ENCODE measurements at places on chromosomes 12 and 14. TPM values are rescaled to one million over a fixed set of nuclear protein-coding genes. Genes with fewer than 3 reads are reported as not detected.

DNA sequence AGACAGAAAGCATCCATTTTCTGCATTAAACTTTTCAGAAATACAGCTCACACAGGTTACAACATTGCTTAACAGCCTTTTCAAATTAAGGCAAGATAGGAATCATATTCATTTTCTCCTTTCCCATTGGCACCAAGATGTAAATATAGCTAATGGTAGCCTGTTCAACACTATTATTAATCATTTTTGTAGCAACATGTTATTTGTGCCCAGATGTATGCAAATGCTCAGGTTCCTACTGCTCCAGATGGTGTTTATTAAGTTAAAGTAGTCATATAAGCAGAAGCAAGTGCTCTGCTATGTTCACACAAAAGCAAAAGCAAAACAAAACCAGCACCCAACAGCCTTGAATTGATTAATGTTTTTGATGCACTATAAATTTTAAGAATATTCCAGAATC, 1110.6 kb downstream of the SLC6A15 start:
- no peak overlapping the region for H3K4me3 ChIP-seq
- H3K27me3 ChIP-seq, result no peaks in the 10 kb centered on the region
- no peaks in the 10 kb centered on the region for H3K36me3 ChIP-seq
- H3K27ac ChIP-seq, result no peak overlapping the region
- H3K4me1 ChIP-seq, result no peaks in the 10 kb centered on the region
- DNase-seq, result no peak

DNA sequence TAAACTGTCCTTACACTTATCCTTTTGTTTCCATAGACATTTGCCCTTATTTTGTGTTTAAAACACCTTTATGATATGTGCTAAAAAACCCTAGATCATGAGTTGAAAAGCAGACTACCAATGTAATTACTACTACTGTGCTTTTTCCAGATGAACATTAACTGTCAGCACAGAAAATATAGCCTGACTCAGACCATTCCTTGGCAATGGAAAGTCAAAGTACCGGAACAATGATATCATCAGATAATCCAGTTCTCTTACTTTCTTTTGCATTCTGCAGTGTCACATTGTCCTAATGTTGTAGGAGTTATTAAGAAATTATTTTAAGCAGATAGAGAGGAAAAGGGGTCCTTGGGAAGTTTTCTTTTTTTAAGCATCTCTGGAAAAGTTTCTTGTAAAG, 1189.0 kb upstream of the FLRT2 start:
- no peaks in the 10 kb centered on the region for H3K36me3 ChIP-seq
- no peaks in the 10 kb centered on the region for H3K27me3 ChIP-seq
- no peak for DNase-seq
- H3K4me1 ChIP-seq, result no peaks in the 10 kb centered on the region
- H3K27ac ChIP-seq, result no peak overlapping the region

- no peak for DNase-seq
- no peak overlapping the region for H3K4me3 ChIP-seq
- no peaks in the 10 kb centered on the region for H3K36me3 ChIP-seq
- H3K27ac ChIP-seq, result no peak overlapping the region
Observed at GRCh38 chr12:70883855-70884254, 36.7 kb downstream of the PTPRR start.

GPR132 gene
- total RNA-seq, result 2.0 TPM

TMEM121 gene
- total RNA-seq, result 7.5 TPM

- no peaks in the 10 kb centered on the region for H3K4me1 ChIP-seq
- H3K36me3 ChIP-seq, result no peaks in the 10 kb centered on the region
- no peaks in the 10 kb centered on the region for H3K27me3 ChIP-seq
- H3K27ac ChIP-seq, result no peak overlapping the region
Observed at GRCh38 chr12:122949405-122949804, 16.9 kb downstream of the ABCB9 start.

FOXN4 gene
- total RNA-seq, result not detected

DNA sequence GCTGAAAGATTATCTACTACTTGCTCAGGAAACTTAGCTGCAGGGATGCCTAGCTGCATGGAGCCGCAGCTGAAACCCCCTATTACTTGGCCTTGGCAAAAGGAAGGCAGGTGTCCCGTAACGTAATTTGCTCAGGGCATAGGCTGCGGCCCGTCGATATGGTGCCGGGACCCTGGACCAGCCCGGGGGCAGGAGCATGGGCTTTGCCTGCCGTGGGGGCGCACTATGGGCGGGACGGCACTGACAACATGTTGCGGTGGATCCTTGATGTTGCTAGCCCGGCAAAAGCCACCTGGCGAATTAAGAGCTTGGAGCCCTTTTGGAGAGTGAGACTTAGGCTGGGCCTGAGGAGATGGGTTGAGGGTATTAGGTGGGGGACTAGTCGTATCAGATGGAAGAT, 1551.2 kb downstream of the AACS start:
- H3K27ac ChIP-seq, result no peak overlapping the region
- no peak for DNase-seq
- H3K4me3 ChIP-seq, result no peak overlapping the region
- H3K36me3 ChIP-seq, result no peaks in the 10 kb centered on the region
- no peaks in the 10 kb centered on the region for H3K4me1 ChIP-seq

MYF5 gene
- not detected for total RNA-seq

- H3K27me3 ChIP-seq, result no peaks in the 10 kb centered on the region
- no peaks in the 10 kb centered on the region for H3K36me3 ChIP-seq
- peak; percentile 73 for DNase-seq
- no peak overlapping the region for H3K4me3 ChIP-seq
Observed at GRCh38 chr14:92973261-92973797, 50.4 kb downstream of the CHGA start.

DNA sequence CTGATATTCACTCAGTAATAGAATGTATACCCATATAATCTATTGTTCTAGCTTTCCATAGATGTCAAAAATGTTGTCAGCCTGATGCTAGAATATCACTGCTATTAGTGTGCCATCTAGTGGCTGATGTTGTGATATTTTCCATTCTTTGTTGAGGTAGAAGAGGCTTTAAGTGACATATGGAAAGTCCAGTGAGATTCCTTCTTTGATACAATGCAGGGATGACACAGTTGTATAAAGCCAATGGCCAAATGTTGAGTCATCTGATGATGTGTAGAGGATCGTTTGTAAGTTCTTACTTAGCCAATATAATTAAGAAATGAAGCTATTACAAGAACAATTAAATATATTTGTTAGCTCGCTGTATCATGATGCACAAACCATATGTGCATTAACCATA, 58.1 kb upstream of the PCED1B start:
- no peak overlapping the region for H3K27ac ChIP-seq
- DNase-seq, result no peak
- H3K4me1 ChIP-seq, result no peaks in the 10 kb centered on the region
- H3K36me3 ChIP-seq, result no peaks in the 10 kb centered on the region
- H3K27me3 ChIP-seq, result no peaks in the 10 kb centered on the region
- H3K4me3 ChIP-seq, result no peak overlapping the region

DNA sequence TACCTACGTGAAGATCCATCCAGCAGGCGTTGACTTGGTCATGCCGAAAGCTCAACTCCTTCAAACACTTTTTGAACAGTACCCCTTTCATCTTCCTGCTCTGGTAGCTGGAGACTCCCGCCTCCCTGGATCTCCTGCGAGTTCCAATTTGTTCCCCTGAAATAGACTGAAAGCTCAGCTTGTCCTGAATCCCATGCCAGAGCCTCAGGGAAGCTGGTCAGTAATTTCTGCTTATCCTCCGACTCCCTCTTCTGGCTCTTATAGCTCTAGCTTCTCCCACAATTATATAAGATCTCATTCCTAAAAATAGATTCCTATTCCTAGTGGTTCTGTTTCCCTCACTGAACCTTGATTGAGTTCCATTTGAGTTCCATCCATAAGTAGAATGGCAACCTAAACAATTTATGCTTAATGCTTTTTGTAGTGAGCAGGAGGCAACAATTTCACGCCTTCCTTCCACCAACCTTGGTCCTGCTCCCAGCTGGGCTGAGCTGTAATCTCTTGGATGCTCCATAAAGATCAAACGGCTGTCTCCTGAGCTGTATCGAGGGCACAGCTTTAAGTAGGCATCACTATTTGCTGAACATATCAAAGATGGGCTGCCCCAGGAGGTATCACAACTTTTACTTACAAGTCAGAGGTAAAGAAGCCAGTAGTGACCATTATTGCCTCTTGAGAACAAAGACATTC, 8.0 kb upstream of the TMEM132C start:
- no peak overlapping the region for H3K4me3 ChIP-seq
- no peak overlapping the region for H3K27ac ChIP-seq
- no peaks in the 10 kb centered on the region for H3K4me1 ChIP-seq
- no peak for DNase-seq
- H3K27me3 ChIP-seq, result no peaks in the 10 kb centered on the region
- H3K36me3 ChIP-seq, result no peaks in the 10 kb centered on the region

GRCh38 chr14:91261115-91261514, 16.6 kb upstream of the GPR68 start:
- H3K4me1 ChIP-seq, result no peaks in the 10 kb centered on the region
- H3K4me3 ChIP-seq, result no peak overlapping the region
- H3K36me3 ChIP-seq, result no peaks in the 10 kb centered on the region
- no peak overlapping the region for H3K27ac ChIP-seq

- no peaks in the 10 kb centered on the region for H3K4me1 ChIP-seq
- no peak for DNase-seq
- H3K27me3 ChIP-seq, result no peaks in the 10 kb centered on the region
- no peaks in the 10 kb centered on the region for H3K36me3 ChIP-seq
- no peak overlapping the region for H3K27ac ChIP-seq
- no peak overlapping the region for H3K4me3 ChIP-seq
Observed at GRCh38 chr14:45906257-45906656, 653.3 kb upstream of the MIS18BP1 start.

GRCh38 chr14:76591266-76591665, 170.0 kb upstream of the VASH1 start:
- no peak overlapping the region for H3K4me3 ChIP-seq
- H3K4me1 ChIP-seq, result no peaks in the 10 kb centered on the region
- no peaks in the 10 kb centered on the region for H3K36me3 ChIP-seq

GLI1 gene
- 4.1 TPM for total RNA-seq

DNA sequence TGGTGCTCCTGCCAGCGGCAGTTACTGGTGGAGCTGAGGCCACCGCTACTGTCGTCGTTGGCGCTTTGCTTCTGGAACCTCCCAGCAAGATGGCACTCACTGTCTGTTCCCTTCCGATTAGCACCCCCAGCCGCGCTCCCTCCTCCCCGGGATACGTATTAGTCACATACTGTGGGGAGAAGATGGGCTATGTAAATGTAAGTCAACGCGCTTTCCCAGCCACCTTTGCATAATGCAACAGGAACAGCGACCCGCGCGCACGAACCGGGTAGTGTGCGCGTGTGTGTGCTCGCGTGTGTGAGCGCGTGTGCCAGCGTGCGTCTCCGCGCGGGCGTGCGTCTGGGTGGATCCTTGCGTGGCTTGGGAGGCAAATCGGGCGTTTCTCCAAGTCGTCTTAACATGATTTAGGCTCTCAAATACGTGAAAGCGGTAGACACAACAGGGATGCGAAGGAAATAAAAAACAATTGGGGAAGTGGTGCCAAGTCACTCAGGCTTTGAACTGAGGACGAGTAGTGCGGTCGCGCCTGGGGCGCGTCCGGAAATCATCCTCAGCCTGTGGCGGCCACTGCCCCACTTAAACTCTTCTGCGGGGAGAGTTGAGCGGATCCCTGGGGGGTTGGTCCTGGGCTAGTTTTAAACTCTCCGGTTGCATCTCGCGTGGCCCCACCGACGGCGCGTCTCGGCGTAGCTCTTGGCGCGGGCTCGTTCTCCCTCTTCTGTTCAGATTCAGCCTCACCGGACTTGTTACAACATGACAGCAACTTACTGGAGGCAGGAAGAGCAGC, 1.8 kb downstream of the FLRT2 start:
- no peaks in the 10 kb centered on the region for H3K4me1 ChIP-seq
- H3K4me3 ChIP-seq, result peak overlapping the region; percentile 70
- no peaks in the 10 kb centered on the region for H3K27me3 ChIP-seq
- peak; percentile 78 for DNase-seq

KRT74 gene
- total RNA-seq, result not detected

GRCh38 chr12:107007411-107007810, 20.5 kb upstream of the MTERF2 start:
- H3K27me3 ChIP-seq, result no peaks in the 10 kb centered on the region
- H3K4me3 ChIP-seq, result no peak overlapping the region
- H3K36me3 ChIP-seq, result no peaks in the 10 kb centered on the region
- H3K27ac ChIP-seq, result no peak overlapping the region
- no peak for DNase-seq

Measured in ovary (tissue), 10 donors.